ENCODE measurements at places on chromosomes 3 and 15.
A peak's percentile ranks its signal among the peaks of the same experiment; 100 is the strongest.

DNA sequence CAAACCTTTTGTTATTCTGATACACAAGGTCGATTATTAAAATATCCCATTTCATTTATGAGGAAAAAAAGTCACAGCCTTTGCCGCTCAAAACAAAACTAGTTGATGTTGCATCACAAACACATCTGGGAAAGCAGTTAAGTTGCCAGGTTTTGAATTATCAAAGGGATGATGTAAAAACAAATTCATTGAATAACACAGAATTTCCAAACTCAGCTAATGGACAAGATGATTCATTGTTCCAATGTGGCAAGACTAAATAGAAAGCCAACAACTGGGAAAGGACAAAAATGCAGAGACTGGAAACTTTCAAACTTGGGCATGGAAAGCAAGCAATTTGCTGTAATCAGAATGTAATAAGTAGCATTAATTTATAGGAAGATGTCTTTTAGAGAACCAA lies 610.0 kb upstream of the ZNF385D start:
- DNase-seq: no peak

DNA sequence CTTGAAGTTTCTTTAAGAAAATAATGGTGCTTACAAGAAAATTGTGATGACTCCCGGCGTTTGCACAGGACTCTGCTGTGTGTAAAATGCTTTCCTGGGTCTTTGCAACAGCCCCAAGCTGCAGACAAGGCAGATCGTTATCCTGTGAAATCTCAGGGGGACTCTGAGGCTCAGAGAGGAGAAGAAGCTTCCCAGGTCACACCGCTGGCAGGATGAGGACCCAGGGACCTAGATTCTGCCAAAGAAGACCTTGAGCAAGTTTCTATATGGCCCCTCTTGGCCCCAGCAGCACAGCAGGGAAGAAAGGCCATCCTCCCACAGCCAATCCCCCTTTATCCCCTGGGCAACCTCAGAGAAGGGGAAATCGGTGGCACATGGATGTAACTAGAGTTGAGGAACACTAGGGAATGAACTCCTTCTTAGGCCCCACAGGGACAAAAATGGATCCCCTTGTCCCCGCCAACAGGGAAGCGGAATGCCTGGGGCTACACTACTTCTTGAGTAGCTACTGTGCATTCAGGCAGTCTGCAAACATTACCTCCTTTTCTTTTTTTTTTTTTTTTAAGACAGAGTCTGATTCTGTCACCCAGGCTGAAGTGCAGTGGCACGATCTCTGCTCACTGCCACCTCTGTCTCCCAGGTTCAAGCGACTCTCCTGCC lies 72.8 kb downstream of the CPN2 start:
- no peak for DNase-seq

DNA sequence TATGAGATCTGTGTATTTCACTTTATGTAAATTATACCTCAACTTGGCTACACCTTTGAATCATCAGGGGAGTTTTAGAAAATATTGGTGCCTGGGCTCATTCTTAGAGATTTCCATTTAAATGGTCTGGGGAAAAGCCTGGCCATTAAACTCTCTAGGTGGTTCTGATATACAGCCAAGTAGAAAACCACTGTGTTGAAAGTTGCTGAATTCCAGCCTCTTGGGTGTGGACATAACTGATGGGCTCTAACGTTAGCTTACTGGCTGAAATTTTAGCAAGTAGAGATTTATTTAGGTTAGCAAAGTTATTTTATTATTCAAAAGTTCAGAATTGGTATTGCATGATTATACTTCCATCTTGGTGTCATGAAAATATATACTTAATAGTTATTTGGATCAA lies 84.1 kb downstream of the ATG7 start:
- no peak for DNase-seq

DNA sequence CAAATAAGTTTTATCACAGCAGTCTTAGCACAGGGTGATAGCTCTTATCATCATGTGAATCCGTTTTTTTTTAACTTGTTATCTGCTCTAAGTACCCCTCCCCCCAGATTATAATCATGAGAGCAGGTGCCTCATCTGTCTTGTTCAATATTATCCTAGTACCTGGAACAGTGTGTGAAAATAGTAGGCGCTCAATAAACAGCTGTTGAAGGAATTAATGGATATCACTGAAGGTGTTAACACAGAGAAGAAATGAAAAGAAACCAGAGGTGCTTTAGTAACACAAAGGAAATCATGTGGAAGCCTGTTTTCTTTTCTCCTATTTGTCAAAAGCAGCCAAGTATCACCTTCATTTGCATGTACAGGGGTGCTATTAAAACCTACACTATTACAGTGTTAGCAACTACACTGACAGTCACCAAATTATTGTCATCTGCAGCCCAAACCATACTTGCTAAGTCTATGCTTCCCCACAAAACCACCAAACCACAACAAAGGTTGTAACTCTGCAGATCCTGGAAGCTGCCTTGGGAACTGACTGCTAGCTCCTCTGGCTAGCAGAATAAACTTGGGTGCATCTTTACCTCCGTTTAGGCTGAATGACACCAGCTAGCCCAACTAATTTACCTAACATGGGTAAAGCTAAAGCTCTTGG lies 2.9 kb downstream of the XPC start:
- DNase-seq: no peak

GRCh38 chr3:72489901-72490300 lies 358.3 kb downstream of the SHQ1 start:
- DNase-seq: no peak

- no peak for DNase-seq
Measured at GRCh38 chr3:57538465-57538864, 5.7 kb downstream of the DNAH12 start.

DNA sequence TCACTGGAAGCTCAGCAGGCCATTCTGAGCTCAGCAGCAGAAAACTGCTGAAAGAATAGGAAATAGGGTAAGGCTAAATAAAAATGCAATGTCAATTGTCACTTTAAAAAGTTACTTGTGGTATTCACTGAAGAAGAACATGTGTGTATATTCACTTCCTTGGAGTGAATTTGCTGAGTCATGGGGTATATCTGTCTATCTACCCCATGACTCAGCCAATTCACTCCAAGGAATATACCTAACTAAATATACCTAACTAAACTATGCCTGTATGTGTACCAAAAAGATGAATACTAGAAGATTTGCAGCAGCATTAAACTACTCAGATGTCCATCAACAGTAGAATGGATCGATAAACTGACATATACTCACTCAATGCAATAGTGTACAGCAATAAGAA lies 69.5 kb upstream of the KCNAB1 start:
- DNase-seq: no peak

- no peak for DNase-seq
Measured at GRCh38 chr3:126316501-126316939, 40.7 kb downstream of the KLF15 start.

GRCh38 chr3:172239218-172239790 lies 199.9 kb downstream of the FNDC3B start:
- no peak for DNase-seq

DNA sequence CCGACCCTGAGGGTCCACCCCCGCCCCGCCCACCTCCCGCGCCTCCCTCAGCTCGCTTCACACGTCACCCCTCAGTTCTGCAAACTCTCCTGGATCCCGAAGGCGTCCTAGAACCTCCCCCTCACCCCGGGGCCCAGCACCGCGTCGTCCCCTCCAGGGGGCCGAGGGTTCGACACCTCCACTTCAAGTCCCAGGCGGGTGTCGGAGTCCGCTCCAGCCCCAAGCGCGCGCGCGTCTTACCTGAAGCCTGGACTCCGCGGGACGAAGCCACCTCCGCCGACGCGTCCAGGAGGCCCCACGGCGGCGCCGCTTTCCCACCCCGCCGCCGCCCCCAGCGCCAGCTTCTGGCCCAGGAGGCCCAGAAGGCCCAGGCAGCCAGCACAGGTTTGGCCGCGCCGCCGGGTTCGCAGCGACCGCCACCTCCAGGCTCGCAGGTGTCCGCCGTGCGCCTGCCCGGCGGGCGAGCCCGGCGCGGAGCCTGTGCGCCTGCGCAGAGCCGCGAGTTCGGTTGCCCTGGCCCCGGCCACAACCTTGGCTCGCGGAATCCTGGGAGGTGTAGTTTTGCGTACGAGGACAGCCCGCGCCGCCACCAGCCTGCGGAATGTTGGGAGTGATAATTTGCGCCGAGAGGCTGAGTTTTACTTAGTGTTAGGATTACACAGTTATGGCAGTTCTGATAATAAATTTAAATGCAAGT lies at the start of gene POMGNT2:
POMGNT2 (minus strand) TSS at position 484 of the 697 bp plus-strand sequence. CDS start 24,648 bp downstream, outside the sequence.
- peak; percentile 89 for DNase-seq

DNA sequence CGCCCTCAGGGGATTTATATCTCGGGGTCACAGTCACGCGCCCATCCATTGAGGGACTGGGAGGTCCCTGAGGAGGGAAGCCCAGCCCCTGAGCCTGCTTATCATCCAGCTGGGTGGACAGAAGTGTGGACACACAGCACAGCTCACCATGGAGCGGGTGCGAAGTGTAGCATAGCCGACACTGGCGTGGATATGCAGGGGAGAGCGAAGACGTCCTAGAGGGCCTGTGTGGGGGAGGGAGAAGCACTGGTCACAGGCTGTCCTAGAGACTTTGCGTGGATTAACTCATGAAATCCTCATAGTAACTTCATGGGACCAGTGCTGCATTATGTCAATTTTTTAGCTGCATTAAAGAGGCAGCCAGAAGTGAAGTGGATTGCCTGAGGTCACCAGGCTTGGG lies 26.1 kb upstream of the PLXND1 start:
- DNase-seq: no peak

GRCh38 chr3:141076797-141077571 lies 25.8 kb downstream of the SPSB4 start:
- no peak for DNase-seq

DNA sequence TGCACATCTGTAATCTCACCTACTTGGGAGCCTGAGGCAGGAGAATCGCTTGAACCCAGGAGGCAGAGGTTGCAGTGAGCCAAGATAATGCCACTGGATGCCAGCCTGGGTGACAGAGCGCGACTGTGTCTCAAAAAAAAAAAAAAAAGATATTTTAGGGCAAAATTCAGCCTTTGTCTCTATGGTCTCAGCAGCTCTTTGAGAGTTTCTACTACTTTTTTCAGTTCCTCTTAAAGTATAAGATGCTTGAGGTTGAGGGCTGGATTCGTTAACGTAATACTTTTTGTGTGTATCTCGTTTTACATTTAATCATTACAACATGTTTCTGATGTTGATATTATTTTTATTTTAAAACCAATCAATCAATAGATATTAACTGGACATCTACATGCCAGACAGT lies 381.2 kb upstream of the TBL1XR1 start:
- no peak for DNase-seq

DNA sequence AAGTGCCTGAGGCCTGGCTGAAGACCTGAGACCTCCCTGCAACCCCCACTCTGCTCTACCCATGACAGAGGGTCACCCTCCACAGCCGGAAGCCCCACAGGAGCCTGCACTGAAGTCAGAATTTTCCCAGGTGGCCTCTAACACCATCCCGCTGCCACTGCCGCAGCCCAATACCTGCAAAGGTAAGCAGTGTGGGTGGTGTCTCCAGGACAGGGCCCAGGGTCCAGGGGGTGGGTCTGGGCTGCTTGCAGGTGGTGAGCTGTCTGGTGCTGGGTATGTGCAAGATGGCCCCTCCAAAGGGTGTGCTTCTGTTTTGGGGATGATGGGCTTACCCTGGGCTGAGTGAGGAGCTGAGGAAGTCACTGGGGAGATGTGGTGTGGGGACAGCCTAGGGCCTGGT lies 69.9 kb downstream of the FBLN2 start:
- DNase-seq: no peak

- no peak for DNase-seq
Measured at GRCh38 chr3:24688446-24689148, 193.9 kb upstream of the THRB start.

- peak; percentile 42 for DNase-seq
Measured at GRCh38 chr15:77024273-77025082, 29.6 kb downstream of the PSTPIP1 start.

DNA sequence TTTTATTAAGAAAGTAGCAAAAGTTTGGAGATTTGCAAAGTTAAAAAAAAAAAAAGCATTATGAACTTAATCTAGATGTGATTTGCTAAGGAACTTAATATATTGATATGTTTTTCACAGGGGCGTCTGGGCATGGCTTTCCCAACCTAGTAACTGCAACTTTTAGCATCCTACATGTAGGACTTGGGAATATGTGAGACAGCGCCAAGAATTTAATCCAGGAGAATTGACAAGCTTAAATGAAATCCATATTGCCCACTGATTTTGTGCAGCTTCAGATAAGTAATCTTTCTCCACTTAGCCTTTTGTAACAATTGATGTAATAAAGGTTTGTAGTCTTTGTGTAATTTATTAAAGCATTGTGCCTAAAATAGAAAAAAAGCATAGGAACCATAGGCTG lies 982 bp upstream of the GABPB1 start:
- DNase-seq: no peak

GRCh38 chr3:29949940-29950616 lies 656.3 kb upstream of the TGFBR2 start:
- no peak for DNase-seq
